Fibroblast of lung (primary cell): ENCODE measurements at places on chromosomes 2 and 18. TPM values are rescaled to one million over a fixed set of nuclear protein-coding genes. Genes with fewer than 3 reads are reported as not detected.

- peak; percentile 42 for DNase-seq
These were observed 50.1 kb upstream of the UNC80 start for GRCh38 chr2:209721497-209721896.

DNA sequence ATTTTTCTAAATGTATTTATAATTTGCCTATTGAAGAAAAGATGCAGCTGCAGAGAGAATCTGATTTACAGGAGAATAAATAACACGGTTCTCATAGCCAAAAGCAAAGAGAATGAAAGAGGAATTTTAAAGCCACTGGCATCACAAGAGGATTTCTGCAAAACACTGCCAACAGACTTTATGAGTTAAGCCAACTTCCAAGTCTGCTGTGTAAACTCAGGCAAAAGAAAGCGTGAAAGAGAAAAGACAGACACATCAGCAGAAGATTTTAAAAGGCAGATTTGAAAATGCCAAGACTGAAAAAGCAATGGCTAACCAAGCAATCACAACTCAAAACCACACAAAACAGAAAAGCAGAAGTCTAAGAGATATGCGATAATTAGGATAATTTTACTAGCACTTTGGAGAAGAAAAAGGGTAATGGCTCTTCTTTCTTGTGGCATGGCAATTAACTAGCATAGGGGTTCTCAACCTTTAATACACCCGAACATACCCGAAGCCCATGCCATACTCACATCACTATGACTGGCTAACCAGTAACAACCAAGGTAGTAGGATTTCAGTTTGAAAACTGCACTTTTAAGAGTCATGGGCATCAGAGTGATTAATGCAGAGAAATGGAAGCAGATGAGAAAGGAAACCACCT is 4.9 kb downstream of the DARS1 start:
- DNase-seq = no peak

DNA sequence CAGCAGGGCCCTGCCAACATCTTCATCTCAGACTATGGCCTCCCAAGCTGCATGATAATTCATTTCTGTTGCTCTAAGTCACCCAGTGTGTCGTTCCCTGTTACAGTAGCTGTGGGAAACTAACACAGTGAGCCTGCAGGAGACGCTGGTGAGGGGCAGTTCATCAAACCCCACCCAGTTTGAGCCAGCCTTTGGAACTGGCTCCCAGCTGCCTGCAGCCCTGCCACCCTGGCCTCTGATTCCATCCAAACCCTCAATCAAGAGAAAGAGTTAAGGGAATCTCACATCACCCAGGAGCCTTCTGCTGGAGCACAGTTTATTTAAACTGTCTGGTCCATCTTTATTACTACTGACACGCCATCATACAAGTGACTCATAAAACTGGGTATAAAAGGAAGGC is 64.9 kb upstream of the ZCCHC2 start:
- DNase-seq = no peak

DNA sequence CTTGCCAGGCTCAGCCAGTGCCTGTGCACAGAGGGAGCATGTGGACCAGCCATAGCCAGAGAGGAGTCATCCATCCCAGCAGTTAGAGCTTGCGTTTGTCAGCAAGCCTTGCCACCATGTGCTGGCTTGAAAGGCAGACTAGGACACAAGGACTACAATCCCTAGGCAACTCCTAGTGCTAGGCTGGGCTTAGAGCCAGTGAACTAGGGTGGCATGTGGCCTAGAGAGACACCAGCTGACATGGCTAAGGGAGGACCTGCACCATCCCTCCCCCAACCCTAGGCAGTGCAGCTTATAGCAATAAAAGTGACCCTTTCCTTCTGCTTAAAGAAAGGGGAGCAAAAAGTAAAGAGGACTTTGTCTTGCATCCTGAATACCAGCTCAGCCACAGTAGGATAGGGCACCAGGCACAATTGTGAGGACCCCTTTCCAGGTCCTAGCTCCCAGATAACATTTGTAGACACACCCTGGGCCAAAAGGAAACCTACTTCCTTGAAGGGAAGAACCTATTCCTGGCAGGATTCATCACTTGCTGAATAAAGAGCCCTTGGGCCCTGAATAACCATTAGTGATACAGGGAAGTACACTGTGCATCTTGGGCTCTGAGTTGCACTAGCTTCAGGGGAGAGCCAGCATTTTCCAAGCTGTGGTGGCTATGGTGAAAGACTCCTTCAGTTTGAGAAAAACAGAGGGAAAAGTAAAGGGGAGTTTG is 38.7 kb upstream of the UXS1 start:
- no peak for DNase-seq

GRCh38 chr2:164558450-164558849 is 62.8 kb downstream of the GRB14 start:
- DNase-seq = no peak

DNA sequence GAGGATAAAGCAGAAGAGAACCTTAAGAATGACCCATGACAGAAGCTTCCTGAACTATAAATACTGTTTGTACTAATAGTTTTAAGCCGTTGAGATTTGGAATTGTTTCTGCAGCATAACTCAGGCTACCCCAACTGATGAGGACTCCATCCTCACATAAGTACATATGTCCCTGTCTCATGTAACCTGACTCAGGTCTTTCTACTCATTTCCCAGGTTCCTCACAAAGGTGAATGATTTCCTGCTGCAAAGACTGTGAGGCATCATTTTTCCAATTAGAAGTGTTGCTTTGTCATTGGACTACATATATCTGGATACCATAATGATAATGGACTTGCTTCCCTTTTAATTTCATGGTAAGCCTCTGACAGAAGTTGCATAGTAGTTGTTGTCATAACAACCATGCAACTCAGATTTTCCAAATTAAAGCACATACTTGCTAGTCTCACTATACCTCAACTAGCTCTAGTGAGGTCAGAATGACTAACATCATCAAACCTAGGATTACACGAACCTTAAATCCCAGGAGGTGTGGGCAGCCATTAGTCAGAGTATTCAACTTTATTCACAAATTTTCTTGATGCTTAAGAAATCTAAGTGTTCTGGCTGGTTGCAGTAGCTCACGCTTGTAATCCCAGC is 38.0 kb upstream of the NEDD4L start:
- DNase-seq = peak; percentile 10

- peak; percentile 43 for DNase-seq
These were observed 13.4 kb upstream of the COPS8 start for GRCh38 chr2:237072067-237072931.

- DNase-seq = no peak
These were observed 60.6 kb downstream of the ZEB2 start for GRCh38 chr2:144459286-144459685.

DNA sequence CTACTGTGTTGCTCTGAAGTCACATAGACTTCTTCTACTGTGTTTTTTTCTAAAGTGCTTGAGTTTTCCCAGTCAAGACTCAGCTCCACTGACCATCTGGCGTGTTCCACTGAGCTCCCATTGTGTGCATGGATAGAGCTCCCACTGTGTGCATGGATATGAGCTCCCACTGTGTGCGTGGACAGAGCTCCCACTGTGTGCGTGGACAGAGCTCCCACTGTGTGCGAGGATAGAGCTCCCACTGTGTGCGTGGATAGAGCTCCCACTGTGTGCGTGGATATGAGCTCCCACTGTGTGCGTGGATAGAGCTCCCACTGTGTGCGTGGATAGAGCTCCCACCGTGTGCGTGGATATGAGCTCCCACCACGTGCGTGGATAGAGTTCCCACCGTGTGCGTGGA is 148.3 kb upstream of the ALKAL2 start:
- DNase-seq = no peak

- no peak for DNase-seq
These were observed 15.5 kb downstream of the KLF7 start for GRCh38 chr2:207150284-207150683.

GRCh38 chr2:232838406-232838874 is 31.6 kb upstream of the SNORC start:
- peak; percentile 47 for DNase-seq

Gene GPR45
- polyA plus RNA-seq = not detected in 2 replicates

Gene TUBB8B
- 0.11 TPM in 1 of 2 replicates, not detected in the other for polyA plus RNA-seq
